ENCODE measurements at places on chromosomes 3 and 15.

DNA sequence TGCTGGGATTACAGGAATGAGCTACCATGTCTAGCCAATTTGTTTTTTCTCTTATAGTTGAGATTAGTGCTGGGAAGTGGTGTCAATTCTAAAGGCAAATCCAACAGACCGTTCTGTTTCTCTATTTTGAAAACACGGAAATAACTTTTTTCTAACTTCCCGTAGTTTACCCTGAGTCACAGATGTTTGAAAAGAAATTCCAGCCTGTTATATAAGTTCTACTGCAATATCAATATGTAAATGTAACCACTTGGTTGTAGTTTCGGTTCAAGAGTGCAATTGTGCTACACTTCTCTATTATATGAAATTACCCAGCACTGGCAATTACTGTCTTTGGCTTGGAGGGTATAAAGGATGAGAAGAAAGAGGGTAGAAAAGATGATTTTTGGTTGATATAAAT is 22.3 kb upstream of the GNB4 start:
- DNase-seq = no peak

- DNase-seq = peak; percentile 53
Measured at GRCh38 chr3:43015572-43015971, 36.5 kb downstream of the GASK1A start.

GRCh38 chr15:35533130-35534110 is 12.5 kb downstream of the DPH6 start:
- no peak for DNase-seq

DNA sequence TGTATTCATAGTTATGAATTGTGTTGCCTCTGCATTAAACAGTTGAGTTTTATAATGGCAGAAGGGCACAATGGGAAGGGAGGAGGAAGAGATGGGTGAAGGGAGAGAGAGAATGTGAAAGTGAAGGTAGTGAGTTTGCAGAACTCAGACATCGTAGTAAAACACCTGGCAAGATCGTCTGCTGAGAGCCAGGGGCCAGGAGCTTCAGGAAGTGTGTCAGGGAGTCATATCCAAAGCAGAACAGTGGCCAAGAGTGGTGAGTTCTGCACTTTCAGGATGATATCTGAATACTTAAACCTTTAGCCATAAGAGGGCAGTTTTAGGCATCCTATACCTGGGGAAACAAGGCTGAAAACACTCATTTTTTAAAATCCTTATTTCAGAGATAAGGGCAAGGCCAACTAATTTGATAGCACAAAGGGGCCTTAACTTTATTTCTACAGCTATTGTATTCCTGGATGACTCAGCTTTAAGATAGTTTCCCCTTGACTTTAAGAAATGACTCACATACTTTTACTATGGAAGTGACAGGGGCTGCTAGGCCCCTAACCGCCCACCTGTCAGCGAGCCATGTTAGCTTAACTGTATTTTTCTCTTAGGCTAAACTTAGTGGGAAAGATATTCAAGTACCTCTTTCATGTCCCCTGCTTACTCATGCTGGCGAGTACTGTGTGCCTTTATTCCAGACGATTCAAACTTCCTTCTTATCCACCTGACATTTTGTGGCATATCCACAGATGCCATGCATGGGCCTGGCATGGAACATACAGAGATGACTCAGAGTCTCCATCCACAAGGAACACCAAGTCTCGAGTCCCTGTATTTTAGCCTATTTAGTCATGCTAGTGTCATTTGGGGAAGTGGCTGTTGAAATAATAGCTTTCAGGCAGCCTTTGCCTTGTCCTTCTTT is 53.9 kb downstream of the RLBP1 start:
- no peak for DNase-seq

DNA sequence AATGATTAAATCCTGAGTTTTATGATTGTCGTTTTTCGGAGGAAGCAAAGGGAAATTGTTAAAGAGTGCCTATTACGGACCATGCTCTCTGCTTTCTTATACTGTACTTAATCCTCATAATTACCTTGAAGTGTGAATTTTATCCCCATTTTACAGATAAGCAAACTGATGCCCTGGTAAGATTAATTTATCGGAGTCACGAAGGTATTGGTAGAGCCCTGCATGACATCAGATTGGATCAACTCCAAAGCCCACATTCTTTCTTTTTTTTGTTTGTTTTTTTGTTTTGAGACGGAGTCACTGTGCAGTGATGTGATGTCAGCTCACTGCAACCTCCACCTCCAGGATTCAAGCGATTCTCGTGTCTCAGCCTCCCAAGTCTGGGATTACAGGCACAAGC is 1.6 kb upstream of the GNB4 start:
- DNase-seq = no peak

DNA sequence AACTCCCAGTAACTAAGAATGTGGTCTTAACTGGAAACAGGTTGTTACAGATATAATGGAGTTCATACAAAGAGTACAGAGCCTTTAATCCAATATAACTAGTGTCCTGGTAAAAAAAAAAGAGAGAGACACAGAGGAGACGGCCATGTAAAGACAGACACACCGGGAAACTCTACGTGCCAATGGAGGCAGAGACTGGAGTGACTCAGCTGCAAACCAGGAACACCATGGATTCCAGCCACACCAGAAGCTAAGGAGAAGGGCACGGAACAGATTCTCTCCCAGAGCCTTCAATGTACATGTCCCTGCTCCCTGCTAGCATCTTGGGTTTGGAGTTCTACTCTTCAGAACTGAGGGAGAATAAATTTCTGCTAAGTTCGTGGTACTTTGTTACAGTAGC is 4.5 kb downstream of the RNF168 start:
- no peak for DNase-seq

GRCh38 chr3:149114458-149114857 is 15.0 kb upstream of the HPS3 start:
- no peak for DNase-seq

DNA sequence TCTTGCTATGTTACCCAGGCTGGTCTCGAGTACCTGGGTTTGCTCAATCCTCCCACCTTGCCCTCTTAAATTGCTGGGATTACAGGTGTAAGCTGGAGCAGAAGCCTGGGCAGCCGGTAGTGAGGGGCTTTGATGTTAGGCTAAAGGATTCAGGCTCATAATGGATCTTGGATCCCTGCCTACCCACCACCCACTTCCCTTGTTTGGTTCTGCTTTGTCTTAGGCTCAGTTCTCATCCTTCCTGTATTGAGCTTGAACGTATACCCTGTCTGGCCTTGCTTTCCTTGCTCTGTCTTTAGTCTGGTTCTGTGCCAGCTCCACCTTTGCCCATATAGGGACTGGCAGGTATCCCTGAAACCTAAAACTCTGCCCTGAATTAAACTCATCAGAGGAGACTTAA is 1.7 kb downstream of the PPCDC start:
- no peak for DNase-seq

GRCh38 chr15:41423979-41424659 is 7.2 kb downstream of the RTF1 start:
- DNase-seq = peak; percentile 8

- no peak for DNase-seq
Measured at GRCh38 chr3:89533275-89533674, 425.9 kb downstream of the EPHA3 start.

DNA sequence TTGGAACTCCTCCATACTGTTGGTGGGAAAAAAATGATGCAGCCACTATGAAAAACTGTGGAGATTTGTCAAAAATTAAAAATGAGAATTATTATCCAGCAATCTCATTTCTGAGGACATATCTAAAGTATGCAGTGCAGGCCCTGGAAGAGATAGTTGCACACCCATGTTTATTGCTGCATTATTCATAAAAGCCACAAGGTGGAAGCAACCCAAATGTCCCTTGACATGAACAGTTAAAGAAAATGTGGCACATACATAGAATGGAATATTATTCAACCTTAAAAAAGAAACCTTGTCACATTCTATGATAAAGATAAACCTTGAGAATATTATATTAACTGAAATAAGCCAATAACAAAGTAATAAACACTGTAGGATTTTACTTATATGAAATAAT is 80.9 kb upstream of the ARHGEF26 start:
- no peak for DNase-seq

- no peak for DNase-seq
Measured at GRCh38 chr3:173734895-173735294, 337.4 kb downstream of the NLGN1 start.

DNA sequence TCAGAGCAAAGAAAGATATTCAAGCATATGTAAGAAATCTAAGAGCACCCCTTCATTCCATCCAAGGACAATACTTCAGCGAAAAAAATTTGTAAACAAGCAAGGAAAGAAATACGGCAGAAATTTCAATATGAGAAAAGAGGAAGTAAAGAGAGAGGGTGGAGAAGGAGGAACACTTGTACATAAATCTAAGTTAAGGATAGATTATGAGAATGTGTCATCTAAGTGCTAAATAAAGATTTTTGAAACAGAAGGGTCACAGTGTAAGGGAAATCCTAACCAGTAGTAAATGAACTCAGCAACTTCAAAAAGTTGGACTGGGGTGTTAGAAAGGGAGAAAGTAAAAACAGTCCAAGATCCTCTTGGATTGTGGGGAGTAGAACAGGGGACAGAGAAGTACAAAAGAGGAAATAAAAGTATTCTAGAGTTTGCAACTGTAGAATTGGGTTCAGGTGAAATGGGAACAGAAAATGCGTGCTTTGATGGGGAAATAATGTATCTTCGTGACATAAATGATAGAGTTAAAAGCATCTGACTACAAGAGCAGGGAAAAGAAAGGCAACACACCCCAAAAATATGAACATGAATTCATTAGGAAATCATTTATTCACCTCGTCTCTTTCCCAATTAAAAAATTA is 68.5 kb upstream of the ATP13A5 start:
- no peak for DNase-seq

DNA sequence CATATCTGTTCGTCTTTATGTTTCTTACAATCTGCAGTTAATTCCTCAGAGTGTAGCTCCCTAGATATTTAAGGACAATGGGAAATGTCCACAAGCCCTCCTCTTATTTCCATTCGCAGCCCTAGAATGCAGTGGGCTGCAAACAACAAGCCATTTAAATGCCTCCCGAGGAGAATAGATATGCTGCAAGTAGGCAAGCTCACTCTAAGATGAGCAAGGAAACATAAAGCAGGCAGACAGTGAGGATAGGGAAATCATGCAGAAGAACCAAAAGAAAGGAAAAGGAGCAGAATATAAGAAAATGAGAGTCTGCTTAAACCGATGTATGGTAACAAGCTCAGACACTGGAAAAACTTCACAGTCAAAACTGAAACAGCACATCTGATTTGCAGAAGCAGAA is 561.9 kb downstream of the GBE1 start:
- DNase-seq = no peak

Measured in CD4-positive, alpha-beta T cell treated with Interleukin-17A for 1 hour (primary cell).